C1 segment of cervical spinal cord (tissue), 14 donors: ENCODE measurements at places on chromosomes 3 and 15.
A peak's percentile ranks its signal among the peaks of the same experiment; 100 is the strongest.

DNA sequence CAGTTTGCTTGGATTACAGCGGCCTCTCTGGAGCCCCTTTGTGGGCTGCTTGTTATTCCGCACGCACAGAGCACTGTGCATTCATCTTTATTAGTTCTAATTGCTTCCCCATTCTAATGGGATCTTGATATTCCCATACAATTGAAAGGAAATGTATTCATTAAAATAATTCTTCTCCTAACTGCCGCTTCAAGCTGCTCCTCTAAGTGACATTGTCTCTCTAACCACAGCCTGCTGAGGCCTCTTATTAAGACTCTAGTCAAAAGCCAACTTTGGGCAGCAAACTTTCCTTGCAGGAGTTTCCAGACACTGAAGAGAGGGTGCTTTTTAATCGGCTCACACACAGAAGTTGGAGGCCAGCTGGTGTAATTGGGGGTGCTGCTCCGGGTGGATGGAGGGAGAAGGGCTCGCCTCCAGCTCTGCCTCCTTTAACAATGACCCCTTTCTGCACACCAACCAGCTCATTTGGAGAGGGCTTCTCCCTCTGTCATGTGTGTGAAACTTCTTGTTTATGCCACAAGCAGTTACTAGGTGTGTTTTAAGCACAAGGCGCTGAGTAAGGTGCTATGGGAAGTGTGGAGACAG is 5.6 kb upstream of the MAGEF1 start:
- DNase-seq, result no peak

DNA sequence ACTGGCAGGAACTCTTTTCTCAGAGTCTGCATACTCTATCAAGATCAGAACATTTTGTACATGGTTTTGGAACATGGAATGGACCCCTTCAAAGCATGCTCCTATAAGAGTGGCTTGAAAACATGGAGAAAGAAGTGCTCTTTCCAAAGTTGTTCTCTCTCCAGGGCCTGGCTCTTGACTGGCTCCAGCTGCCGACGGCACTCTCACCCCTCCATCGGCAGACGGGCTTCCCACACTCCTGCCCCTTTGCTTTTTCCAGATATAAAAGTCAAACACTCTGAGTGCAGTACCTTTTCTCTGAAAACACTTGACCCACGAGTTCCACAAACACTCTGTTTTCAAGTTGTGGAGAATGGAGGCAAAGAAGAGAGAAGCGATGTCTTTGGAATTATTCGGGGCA is 72.5 kb upstream of the ONECUT1 start:
- DNase-seq, result no peak

- DNase-seq, result no peak
These were observed 199.4 kb upstream of the STRIT1 start for GRCh38 chr3:155492841-155493240.

- DNase-seq, result peak; percentile 5
These were observed 24.3 kb downstream of the PGPEP1L start for GRCh38 chr15:98983334-98983733.

GRCh38 chr3:126551839-126552687 is 6.7 kb downstream of the C3orf22 start:
- no peak for DNase-seq

DNA sequence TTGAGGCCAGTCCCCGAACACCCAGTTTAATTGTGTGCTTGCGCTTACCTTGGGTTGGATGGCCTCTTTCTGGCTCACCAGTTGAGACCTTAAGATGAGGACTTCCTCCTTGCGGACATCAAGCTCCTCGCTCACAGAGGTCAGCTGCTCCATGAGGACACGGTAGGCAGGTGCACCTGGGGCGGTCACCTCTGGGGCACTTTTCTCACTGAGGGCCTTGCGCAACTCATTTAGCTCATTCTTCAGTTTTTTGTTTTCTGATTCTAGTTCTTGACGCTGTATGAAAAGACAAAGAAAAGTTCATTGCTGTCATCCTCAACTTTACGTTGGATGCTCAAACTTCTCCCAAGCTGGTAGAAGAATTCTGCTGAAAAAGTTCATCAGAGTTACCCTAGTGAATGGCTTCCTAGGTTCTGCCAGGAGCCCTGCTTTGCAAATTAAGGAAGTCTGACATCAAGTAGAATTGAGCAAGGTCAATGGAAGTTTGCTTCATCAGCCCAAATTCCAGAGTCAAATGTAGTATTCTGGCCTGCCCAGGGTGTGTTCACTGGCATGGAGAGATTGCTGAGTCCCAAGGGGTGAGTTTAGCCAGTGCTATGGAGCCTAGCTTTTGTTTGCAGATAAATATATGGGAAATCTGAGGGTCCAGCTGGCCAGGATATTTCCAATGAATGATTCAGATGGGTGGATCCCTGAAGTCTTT is 55.8 kb upstream of the MYO5C start:
- no peak for DNase-seq

DNA sequence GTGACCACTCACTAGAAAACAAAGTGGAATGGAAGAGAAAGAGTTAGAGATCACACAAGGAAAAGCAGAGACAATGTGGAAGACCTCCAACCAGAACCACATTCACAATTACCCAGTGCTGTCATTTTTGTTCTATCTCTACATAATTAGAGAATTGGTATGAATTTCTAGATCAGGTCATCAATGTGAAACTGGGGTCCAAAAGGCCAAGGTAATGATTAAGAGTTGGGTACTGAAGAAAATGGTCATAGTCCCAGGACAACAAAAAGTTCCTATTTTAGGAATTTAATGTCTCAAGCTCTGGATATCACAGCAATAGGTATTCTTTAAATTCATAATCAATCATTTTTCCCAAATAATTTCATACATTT is 84.7 kb upstream of the PPIB start:
- no peak for DNase-seq
